ENCODE measurements at places on chromosomes 5 and 9.

- DNase-seq: peak; percentile 4
Measured at GRCh38 chr5:20833081-20833627, 845.2 kb upstream of the CDH18 start.

GRCh38 chr9:77907585-77907984, 124.0 kb downstream of the GNAQ start:
- DNase-seq: peak; percentile 75

DNA sequence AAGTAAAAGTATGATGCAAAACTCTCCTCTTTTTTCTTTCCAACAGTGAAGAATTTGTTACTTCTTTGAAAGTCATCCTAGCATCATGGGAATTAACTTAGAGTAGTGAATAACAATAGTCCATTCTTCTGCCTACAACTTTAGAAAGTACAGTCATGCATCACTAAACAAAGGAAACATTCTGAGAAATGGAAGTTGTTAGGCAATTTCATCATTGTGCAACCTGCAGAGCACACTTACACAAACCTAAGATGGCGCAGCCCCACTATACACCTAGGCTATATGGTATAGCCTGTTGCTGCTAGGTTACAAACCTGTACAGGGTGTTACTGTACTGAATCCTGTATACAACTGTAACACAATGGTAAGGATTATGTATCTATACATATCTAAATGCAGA, 1209.3 kb upstream of the C9orf72 start:
- peak; percentile 13 for DNase-seq

DNA sequence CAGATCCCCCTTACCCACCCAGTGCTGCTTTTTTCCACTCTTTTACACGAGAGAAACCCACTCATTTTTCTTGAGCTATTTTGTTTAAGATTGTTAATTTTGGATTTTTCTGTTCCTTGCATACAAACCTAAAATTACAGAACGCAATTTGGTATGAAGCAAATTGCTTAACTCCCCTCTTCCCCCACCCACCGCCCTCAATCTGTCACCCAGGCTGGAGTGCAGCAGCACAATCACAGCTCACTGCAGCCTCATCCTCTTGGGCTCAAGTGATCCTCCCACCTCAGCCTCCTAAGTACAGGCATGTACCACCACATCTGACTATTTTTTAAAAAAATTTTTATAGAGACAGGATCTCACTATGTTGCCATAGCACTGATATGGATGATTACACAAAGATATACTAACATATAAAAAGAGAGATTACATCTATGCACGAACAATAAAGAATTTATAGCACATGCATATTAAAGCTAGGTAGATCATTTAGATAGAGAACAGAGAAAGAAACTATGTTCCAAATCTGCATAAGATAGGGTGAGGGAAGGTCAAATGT, 203.6 kb downstream of the PIK3R1 start:
- DNase-seq: no peak

GRCh38 chr9:130651221-130651620, 13.2 kb upstream of the PRDM12 start:
- no peak for DNase-seq

GRCh38 chr9:129836311-129837007, 1.2 kb downstream of the USP20 start:
- DNase-seq: peak; percentile 10

DNA sequence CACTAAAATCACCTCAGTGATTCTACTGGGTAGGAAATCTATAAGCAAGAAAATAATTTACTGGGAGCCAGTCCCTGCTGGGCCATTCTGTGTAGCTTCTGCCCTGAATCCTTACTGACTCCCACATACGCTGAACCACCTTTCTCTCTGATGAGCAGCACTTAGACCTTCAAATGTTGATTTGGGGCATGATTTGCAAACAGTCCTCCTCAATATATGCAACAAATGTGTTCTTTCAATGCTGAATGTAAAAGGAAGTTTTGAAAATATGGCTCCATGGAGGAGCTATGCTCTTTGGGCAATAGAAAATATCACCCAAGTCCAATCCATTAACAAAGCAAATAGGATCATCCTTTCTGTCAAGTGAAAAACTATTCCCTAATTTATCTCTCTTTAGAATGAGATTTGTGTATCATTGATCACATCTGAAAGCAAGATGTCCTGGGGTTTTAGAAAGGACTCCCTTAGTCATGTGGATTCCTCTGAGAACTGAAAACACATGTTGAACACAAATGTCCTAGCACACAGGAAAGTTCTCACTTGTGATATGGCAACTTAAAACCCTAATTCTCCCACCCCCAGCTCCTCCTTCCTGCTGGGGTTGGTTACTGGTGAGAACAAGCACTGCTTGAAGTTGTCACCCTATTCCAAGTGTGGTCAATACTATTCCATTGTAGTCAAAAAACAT, 8.9 kb upstream of the CER1 start:
- no peak for DNase-seq

GRCh38 chr5:125894383-125894782, 528.8 kb upstream of the GRAMD2B start:
- no peak for DNase-seq

GRCh38 chr5:151328734-151329133, 18.6 kb downstream of the SLC36A2 start:
- no peak for DNase-seq

GRCh38 chr5:107428303-107428813, 242.4 kb downstream of the EFNA5 start:
- no peak for DNase-seq

DNA sequence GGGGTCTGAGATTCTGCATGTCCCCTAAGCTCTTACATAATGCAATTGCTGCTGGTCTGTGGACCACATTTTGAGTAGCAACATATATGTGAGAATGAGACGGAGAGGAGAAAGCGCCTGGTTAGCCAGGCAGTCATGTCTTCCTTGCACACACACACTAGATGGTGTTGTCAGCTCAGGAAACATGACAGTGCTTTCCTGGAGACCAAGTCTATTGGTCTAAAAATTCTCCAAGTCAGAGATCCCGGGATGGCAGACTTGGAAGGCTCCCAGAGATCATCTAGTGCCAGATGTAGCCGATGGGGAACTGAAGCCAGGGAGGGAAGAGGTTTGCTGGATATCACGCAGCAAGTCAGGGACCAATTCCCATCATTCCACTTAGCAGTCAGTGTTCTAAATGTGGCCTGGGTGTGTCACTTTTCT, 53.4 kb downstream of the GALNT12 start:
- DNase-seq: peak; percentile 82

GRCh38 chr5:181235323-181235688, 8.4 kb downstream of the RACK1 start:
- no peak for DNase-seq
